ENCODE measurements at places on chromosomes 13 and 19.

- peak; percentile 68 for DNase-seq
These were observed 34.4 kb downstream of the GSX1 start for GRCh38 chr13:27826379-27827353.

DNA sequence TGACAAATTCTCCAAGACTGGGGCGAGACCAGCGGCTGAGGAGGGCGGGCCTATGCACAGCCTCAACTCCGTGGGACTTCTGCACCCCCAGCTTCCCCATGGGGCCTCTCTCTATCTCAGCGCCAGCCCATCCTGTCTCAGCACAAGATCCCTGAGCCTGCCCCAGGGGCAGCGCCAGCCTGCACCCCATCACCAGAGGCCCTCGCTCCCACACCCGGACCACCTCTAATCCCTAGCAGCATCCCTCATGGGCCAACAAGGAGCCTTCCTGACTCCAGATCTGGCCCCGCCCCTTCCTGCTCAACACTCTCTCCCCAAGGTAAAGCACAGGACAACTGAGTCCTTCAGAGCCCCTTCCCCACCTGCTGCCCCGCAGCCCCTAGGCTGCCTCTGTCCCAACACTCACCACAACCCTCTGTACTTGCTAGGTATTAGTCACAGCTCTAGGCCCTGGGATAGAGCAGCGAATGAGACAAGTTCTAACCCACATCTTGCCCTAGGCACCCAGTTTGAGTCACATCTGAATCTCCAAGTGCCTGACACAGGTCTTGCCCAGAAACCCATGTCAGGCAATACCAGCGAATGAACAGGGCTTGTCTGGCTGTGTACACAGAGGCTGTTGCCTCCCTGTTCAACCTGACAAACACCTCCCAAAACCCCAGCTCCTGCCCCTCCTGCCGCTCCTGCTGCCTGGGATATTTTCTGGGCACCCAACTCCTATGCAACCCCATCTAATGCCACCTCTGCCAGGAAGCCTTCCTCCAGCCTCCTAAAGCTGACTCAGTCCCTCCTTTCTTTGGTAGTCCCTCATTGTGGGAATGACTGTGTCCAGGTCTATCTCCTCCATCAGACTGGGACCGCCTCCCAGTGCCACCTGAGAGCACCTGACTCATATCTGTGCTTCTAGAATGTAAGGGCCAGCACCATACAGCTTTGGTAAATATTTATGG, 18.6 kb downstream of the GRIK5 start:
- no peak for DNase-seq

GRCh38 chr13:40477623-40478608, 188.5 kb downstream of the FOXO1 start:
- no peak for DNase-seq

- no peak for DNase-seq
These were observed 16.2 kb upstream of the NAA16 start for GRCh38 chr13:41294914-41295313.

- no peak for DNase-seq
These were observed 45.6 kb upstream of the RAP2A start for GRCh38 chr13:97388373-97388772.

- peak; percentile 69 for DNase-seq
These were observed 1139.6 kb upstream of the PCDH9 start for GRCh38 chr13:68369739-68370138.

- DNase-seq, result peak; percentile 6
These were observed 267.1 kb downstream of the KLF5 start for GRCh38 chr13:73325723-73326558.

All from NCI-H1417 (cell line).